ENCODE measurements at places on chromosomes 2 and 18.

DNA sequence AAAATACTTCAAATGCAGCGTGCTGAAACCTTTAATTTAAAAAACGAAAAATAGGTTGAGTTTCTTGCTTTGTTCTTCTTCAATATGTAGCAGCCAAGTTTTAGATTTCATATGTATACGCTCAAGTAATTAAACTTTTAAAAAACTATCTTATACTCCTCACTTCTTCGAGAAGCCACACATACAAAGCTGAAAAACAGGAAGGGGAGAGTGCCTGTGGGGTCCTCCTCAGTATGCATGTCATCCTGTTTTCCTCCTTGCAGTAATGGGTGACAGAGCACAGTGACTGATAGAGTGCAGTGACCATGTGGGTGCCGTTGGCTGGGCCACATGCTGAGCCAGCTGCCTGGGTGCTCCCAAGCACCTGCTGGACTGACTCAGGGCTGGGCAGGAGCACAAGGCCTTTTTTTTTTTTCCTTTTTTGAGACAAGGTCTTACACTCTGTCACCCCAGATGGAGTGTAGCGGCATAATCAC lies 33.3 kb downstream of the UXS1 start:
- DNase-seq, result no peak

GRCh38 chr2:108215794-108216211 lies 24.0 kb upstream of the SULT1C3 start:
- DNase-seq, result no peak

- DNase-seq, result peak; percentile 23
These were observed 28.7 kb downstream of the SRSF7 start for GRCh38 chr2:38722271-38723061.

GRCh38 chr2:4499316-4500030 lies 796.1 kb downstream of the DCDC2C start:
- no peak for DNase-seq

GRCh38 chr2:64213532-64214275 lies 69.5 kb upstream of the PELI1 start:
- DNase-seq, result no peak

DNA sequence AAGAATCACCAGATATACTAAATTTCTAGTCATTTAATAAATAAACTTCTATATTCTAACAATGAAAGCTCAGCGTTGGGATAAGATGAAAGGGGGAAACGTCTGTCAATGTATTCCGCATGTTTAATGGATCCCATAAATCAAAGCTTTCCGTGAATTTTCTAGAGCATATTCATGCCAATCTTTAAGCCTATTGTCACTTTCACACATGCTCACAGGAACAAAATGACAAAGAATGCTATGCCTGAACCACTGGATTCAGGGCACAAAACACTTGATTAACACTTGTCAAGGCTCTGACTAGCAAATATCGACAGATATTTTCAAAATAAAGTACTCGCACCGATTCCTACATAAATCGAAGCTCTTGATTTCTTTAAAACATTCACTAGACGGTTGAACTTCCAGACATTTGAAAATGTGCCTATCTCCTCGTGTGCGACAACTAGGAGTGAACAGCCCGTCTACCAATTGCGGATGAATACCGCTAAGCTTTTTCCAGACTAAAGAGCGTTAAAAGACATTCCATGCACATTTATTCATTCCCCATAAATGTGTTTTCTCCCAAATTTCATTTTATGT lies 1.8 kb downstream of the TLK1 start:
- no peak for DNase-seq

GRCh38 chr2:156601855-156602551 lies 165.8 kb downstream of the GPD2 start:
- no peak for DNase-seq

Measured in stimulated activated CD8-positive, alpha-beta memory T cell treated with anti-CD3 and anti-CD28 coated beads, Interleukin-12 subunit alpha, Interleukin-12 subunit beta, amount 100 ng/mL, for 4 hours (primary cell).